Kasumi-1 (cell line): ENCODE measurements at places on chromosomes 3 and 15.

GRCh38 chr3:11185564-11186317 lies 31.4 kb downstream of the HRH1 start:
- no peak for DNase-seq

GRCh38 chr3:183875411-183875810 lies 9.3 kb downstream of the PARL start:
- peak; percentile 48 for DNase-seq

GRCh38 chr15:85289677-85290365 lies 90.6 kb upstream of the AKAP13 start:
- DNase-seq, result peak; percentile 35

GRCh38 chr15:30650012-30650929 lies 24.3 kb downstream of the ARHGAP11B start:
- DNase-seq, result peak; percentile 5

- no peak for DNase-seq
These were observed 18.6 kb downstream of the CSTA start for GRCh38 chr3:122343654-122344053.

DNA sequence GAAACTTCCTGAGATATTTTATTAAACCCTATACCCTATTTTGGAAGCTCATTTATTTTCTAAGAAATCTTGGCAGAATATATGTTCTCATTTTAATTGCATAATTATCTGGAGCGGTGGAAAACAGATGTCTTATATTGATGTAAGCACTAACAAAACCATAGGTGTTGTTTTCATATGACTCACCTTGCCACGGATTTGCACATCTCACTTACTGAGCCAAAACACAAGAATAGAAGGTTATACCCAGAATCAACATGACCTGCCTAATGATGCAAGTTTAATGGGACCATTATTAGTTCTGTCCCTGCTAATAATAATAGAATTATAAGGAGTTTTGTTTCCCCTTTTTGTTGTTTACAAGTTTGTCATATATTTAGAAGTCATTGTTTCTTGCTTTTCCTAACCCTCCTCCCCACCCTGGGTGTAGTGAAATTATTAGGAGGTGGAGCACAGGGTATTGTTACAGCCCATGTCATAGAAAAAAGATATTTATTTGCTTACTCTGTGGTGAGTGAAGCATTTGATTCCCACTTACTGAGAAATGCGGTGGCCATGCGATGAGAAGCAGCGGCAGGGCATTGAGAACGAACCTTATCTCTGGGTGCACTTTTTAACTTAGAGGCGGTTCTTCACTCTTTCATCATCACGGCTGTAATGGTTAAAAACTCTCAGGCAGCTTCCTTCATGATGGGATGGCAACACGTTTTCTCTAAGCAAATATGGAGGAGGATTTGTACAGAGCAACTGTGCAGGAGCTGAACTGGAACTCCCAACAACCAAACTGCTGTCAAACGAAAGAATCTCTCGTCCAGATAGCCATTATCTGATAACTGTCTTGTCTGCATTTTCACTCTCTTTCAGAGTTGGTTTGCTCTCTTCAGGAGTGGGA lies 521 bp downstream of the IL5RA start:
- no peak for DNase-seq

GRCh38 chr15:75215107-75216004 lies 13.7 kb downstream of the C15orf39 start:
- DNase-seq, result no peak

DNA sequence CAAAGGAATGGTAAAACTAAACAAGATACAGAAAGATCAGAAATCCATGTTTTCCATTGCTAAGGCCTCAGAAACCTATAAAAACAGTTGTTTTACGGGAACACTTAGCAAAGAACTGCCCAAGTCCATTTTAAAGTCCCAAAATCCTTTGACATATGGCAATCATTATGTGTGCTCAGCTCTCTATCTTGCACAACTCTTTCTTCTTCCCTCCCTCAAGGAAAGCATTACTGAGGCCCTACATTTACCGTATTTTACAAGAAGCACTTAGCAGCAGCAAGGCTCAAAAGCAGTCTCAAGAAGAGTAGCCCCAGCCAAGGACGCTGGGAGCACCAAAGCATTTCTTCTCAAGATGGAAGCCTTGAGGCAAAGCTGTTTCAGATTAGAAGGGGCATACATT lies 169.6 kb upstream of the LRTM1 start:
- no peak for DNase-seq

- DNase-seq, result no peak
These were observed 173.5 kb downstream of the KLF13 start for GRCh38 chr15:31499953-31500765.

GRCh38 chr3:63824309-63824708 lies 5.2 kb downstream of the C3orf49 start:
- no peak for DNase-seq

DNA sequence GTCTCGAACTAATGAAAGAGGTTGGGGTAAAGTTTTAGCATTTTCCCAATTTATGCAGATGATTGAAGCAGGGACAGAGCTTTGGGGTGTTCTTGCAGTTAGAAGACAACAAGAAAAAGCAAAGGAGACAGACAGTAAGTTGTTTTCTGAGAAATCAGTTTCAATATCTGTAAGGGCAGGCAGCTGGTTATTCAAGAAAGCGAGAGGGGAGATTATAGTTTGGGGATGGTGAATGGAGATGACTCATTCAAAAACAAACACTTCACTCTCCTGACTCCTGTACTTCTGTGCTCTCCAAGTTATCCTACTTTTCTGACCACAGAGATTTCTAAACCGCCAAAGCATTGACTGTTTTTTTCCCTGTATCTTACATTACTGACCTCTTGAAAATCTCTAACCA lies 352.0 kb downstream of the GAP43 start:
- DNase-seq, result no peak

- DNase-seq, result no peak
These were observed 15.4 kb downstream of the PLSCR1 start for GRCh38 chr3:146529021-146529420.
